CD4-positive, CD25-positive, alpha-beta regulatory T cell (primary cell): ENCODE measurements at places on chromosomes 3 and 15.

GRCh38 chr3:23991683-23992628 is 46.9 kb downstream of the NR1D2 start:
- no peak for DNase-seq

GRCh38 chr3:49076646-49077045 is 17.2 kb downstream of the QRICH1 start:
- no peak for DNase-seq

DNA sequence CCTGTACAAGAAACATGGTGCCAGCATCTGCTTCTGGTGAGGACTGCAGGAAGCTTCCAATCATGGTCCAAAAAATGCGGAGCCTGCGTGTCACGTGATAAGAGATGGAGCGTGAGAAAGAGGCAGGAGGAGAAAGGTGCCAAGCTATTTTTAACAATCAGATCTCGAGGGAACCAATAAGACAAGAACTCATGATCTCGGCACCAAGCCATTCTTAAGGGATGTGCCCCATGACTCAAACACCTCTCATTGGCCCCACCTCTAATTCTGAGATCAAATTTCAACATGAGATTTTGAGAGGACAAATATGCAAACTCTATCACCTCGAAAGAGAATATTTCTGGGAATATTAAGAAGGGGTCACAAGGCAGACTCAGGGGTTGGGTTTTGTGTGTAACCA is 107.2 kb downstream of the PYDC2 start:
- no peak for DNase-seq

- no peak for DNase-seq
Observed at GRCh38 chr3:160478338-160478737, 28.8 kb upstream of the TRIM59 start.

DNA sequence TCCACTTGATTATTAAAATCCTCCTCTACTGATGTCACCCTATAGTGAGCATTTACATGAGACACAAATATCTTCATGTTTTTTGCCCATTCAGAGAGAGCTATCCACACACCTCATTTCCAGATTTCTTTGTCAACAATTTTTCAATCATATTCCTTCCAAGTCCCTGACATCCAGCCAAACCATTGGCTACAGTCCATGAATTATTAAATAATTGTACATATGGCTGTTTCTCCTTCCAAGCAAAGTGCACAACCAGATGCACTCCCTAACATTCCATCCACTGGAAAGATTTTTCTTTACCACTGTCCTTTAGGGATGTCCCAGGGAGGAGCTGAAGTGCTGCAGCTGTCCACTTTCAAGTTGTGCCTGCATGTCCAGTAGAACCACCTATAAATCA is 328.0 kb upstream of the MDFIC2 start:
- no peak for DNase-seq
